ENCODE measurements at places on chromosomes 1 and 21. TPM values are rescaled to one million over a fixed set of nuclear protein-coding genes. Genes with fewer than 3 reads are reported as not detected.

- H3K27ac ChIP-seq, result no peak overlapping the region
- no peak for DNase-seq
- H3K4me3 ChIP-seq, result no peak overlapping the region
Observed at GRCh38 chr1:90349510-90349909, 354.6 kb downstream of the ZNF326 start.

DNA sequence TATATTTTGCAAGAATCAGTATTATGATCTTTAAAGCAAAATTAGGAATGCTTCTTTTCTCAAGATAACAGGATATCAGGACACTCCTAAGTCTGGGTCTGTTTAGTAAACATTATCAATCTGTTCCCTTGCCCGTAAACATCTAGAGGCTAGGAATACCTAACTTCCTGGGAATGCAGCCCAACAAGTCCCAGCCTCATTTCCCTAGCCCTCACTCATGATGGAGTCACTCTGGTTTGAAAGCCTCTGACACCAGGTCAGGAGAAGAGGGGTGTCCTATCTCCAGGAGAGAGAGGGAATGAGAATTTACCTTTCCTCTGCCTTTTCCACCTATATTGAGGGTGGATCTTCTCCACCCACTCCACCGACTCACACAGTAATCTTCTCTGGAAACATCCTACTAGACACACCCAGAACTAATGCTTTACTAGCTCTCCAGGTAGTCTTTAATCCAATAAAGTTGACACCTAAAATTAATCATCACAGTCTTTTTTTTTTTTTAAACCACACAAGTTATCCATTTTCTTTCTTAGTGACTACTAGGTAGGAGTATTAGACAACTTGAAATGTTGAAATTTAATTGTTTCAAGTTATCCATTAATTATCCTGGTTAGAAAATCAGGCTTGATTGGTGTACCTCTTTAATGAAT, 659.3 kb downstream of the USP25 start:
- no peak overlapping the region for H3K27ac ChIP-seq
- H3K27me3 ChIP-seq, result no peaks in the 10 kb centered on the region
- H3K36me3 ChIP-seq, result peaks cover 9% of the 10 kb centered on the region
- H3K4me3 ChIP-seq, result no peak overlapping the region
- no peak for DNase-seq
- H3K4me1 ChIP-seq, result peaks cover 16% of the 10 kb centered on the region

- no peak overlapping the region for H3K4me3 ChIP-seq
- H3K36me3 ChIP-seq, result peaks cover 5% of the 10 kb centered on the region
- peaks cover 7% of the 10 kb centered on the region for H3K4me1 ChIP-seq
- no peak overlapping the region for H3K27ac ChIP-seq
- DNase-seq, result no peak
- no peaks in the 10 kb centered on the region for H3K27me3 ChIP-seq
Observed at GRCh38 chr1:220769205-220769604, 17.5 kb upstream of the MTARC1 start.

DNA sequence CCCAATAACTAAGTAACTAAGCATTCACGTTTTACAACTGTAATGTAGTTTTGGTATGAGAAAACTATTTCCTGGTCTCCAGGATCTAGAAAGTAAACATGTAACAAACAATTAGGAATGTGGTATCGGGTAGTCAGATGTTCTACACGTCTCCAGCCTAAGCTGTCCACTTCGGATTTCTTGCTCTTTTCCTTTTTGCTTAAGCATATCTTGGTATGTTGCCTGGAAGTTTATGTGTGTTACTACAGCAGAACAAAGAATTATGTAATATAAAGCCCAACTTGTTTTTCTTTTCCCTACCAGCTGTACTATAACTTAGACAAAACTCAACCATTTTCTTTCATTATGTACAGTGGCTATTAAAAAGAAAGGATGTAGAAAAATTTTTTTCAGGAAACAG, 20.4 kb upstream of the WARS2 start:
- H3K4me3 ChIP-seq, result no peak overlapping the region
- H3K27ac ChIP-seq, result no peak overlapping the region
- H3K4me1 ChIP-seq, result no peaks in the 10 kb centered on the region
- H3K36me3 ChIP-seq, result peaks cover 37% of the 10 kb centered on the region
- H3K27me3 ChIP-seq, result no peaks in the 10 kb centered on the region

DNA sequence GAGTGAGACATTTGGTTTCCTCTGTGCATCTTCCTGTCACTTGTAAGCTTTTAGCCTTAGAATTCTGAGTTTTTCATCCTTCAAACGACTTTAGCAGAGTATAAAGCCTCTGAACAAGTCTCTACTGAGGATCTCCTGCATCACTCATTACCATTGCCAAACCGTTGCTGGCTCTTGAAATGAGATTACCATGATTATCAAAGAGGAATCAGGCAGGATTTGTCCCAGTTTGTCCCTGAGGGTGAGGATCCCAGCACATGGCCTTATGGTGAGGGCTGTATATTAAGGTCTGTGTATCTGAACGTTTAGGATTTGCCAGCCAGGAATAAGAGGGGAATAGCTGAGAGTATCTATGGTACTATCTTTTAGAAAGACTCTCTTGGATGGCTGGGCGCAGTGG, 169.5 kb upstream of the L1TD1 start:
- 0 out of 2 replicates have a peak overlapping the region, but pooled peaks have one; percentile 64 for H3K27ac ChIP-seq
- H3K4me1 ChIP-seq, result peaks cover 26% of the 10 kb centered on the region
- H3K36me3 ChIP-seq, result peaks cover 19% of the 10 kb centered on the region
- DNase-seq, result no peak
- H3K4me3 ChIP-seq, result no peak overlapping the region

GRCh38 chr21:37655611-37656300, 260.5 kb downstream of the KCNJ6 start:
- H3K4me1 ChIP-seq, result peaks cover 3% of the 10 kb centered on the region
- no peaks in the 10 kb centered on the region for H3K36me3 ChIP-seq

DNA sequence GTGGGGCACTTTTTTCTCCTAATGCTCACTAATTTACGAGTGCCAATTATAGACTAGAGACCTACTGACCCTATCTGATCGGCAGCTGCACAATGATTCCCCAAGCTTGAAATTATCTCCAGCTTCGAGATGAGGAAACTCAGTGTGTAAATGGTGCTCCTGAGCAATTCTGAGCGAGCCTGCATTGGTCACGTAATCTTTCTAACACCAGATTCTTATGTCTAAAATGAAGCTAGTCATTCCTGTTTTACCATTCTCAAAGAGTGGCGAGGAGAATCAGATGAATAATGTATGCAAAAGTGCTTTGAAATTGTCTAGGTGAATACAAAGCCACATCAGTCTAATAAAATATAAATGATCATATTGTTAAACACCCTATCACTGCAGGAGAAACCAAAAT, 318.1 kb upstream of the FAM78B start:
- peaks cover 4% of the 10 kb centered on the region for H3K4me1 ChIP-seq
- no peak overlapping the region for H3K27ac ChIP-seq
- DNase-seq, result no peak
- no peaks in the 10 kb centered on the region for H3K27me3 ChIP-seq
- H3K4me3 ChIP-seq, result no peak overlapping the region

GRCh38 chr1:61337037-61337436, 254.7 kb downstream of the NFIA start:
- no peak overlapping the region for H3K27ac ChIP-seq
- H3K27me3 ChIP-seq, result no peaks in the 10 kb centered on the region
- no peaks in the 10 kb centered on the region for H3K36me3 ChIP-seq
- H3K4me1 ChIP-seq, result peaks cover 30% of the 10 kb centered on the region

GRCh38 chr1:31593136-31593665, 16.9 kb downstream of the TINAGL1 start:
- H3K36me3 ChIP-seq, result no peaks in the 10 kb centered on the region
- H3K4me3 ChIP-seq, result no peak overlapping the region
- DNase-seq, result no peak
- peaks cover 6% of the 10 kb centered on the region for H3K4me1 ChIP-seq

- peaks cover 74% of the 10 kb centered on the region for H3K4me1 ChIP-seq
- no peak overlapping the region for H3K27ac ChIP-seq
- H3K27me3 ChIP-seq, result no peaks in the 10 kb centered on the region
- DNase-seq, result no peak
- no peak overlapping the region for H3K4me3 ChIP-seq
Observed at GRCh38 chr1:218303176-218303879, 18.2 kb downstream of the RRP15 start.

DNA sequence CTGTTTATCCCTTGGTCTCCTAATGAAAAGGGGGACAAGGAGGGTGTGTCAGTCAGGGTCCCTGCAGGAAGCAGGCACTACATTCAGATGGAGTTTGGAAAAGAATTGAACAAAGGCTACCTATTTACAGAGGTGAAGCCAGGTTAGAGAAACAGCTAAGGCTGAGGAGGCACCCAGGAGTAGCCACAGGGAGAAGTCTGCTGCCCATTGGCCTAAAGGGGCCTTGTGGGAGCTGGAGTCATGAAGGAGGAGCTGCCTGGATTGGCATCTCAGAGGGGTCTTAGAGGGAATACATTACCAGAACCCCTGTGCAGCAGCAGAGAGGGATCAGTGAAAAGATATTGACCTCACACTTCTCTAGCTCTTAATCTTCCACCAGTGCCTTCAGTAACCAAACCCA, 31.2 kb upstream of the USP24 start:
- no peak overlapping the region for H3K4me3 ChIP-seq
- no peak overlapping the region for H3K27ac ChIP-seq
- peaks cover 4% of the 10 kb centered on the region for H3K4me1 ChIP-seq

DNA sequence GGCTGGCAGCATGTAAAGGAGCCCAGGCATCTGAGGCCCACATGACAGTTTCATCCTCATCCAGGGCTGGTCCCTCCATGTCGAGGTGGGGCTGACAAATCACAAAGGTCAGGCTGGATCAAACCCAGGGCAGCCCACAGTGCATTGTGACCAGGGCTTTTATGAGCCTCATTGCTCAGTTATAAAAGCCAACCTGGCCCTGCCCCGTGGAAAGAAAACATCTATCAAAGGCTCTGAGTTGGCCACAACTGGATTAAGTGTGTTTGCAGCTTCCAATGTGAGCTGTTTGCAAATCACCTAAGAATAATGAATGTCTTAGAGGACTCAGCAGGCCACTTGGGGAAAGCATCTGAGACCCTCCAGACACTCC, 45.4 kb downstream of the GRHL3 start:
- no peaks in the 10 kb centered on the region for H3K27me3 ChIP-seq
- H3K4me1 ChIP-seq, result peaks cover 3% of the 10 kb centered on the region
- no peak overlapping the region for H3K27ac ChIP-seq
- no peak overlapping the region for H3K4me3 ChIP-seq
- 0 out of 2 replicates have a peak, but pooled peaks cover 4% of the 10 kb centered on the region for H3K36me3 ChIP-seq

- no peak overlapping the region for H3K27ac ChIP-seq
- H3K4me3 ChIP-seq, result no peak overlapping the region
- DNase-seq, result no peak
- H3K4me1 ChIP-seq, result peaks cover 14% of the 10 kb centered on the region
- no peaks in the 10 kb centered on the region for H3K27me3 ChIP-seq
Observed at GRCh38 chr21:45456584-45457160, 51.7 kb downstream of the COL18A1 start.

- DNase-seq, result no peak
- no peaks in the 10 kb centered on the region for H3K36me3 ChIP-seq
- no peaks in the 10 kb centered on the region for H3K4me1 ChIP-seq
- no peak overlapping the region for H3K27ac ChIP-seq
Observed at GRCh38 chr1:196638466-196638865, 13.4 kb upstream of the CFH start.

- H3K27me3 ChIP-seq, result no peaks in the 10 kb centered on the region
- no peak overlapping the region for H3K27ac ChIP-seq
- H3K36me3 ChIP-seq, result peaks cover 14% of the 10 kb centered on the region
Observed at GRCh38 chr1:21232044-21232443, 55.3 kb upstream of the EIF4G3 start.

DNA sequence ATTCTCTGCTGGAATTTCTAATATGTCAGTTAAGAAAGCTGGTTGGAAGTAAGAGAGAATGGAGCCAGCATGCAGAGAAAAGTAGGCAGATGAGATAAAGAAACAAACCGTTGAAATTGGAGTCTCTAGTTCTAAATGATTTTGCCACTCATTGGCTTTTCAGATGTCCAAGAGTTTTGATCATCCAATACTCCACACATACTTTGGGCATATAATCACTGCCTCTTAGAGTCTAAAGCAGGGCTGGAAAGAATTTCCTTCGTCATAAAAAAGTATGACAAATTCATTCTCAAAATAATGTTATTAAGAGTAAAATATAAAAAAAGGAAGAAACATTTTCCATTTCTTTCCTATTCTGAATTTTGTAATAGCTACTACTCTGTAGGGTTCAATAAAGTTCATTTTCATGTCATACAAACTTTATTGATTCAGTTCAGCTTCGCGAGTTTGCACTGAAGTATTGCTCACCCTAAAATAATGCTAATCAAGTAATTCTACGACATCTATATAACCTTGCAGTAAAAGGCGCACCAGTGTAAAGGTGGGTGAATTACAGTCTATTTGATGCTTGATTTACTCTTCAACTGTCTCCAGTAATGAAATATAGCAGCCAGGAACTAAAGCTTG, 1556.6 kb downstream of the NCAM2 start:
- no peaks in the 10 kb centered on the region for H3K27me3 ChIP-seq
- H3K36me3 ChIP-seq, result no peaks in the 10 kb centered on the region
- no peaks in the 10 kb centered on the region for H3K4me1 ChIP-seq
- no peak overlapping the region for H3K4me3 ChIP-seq
- no peak for DNase-seq

DNA sequence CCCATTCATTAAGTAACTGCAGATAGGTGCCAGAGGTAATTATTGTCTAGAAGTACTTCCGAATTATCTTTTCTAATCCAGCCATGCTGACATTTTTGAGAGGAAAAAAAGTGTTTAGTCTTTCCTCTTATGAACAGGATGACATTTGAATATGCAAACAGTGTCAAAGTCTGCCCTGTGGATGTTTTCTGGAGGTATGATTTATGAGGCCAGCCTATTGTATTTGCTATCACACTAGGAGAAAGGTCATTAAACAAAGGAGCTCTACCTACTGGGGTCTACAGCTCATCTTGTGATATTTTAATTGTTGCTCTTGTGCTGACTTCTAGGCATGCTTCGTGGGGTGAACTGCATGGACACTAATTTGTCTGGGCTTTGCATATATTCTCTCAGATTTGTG, 559.7 kb upstream of the CAMK1G start:
- H3K27me3 ChIP-seq, result no peaks in the 10 kb centered on the region
- H3K36me3 ChIP-seq, result peaks cover 27% of the 10 kb centered on the region
- H3K27ac ChIP-seq, result no peak overlapping the region
- H3K4me1 ChIP-seq, result no peaks in the 10 kb centered on the region

DNA sequence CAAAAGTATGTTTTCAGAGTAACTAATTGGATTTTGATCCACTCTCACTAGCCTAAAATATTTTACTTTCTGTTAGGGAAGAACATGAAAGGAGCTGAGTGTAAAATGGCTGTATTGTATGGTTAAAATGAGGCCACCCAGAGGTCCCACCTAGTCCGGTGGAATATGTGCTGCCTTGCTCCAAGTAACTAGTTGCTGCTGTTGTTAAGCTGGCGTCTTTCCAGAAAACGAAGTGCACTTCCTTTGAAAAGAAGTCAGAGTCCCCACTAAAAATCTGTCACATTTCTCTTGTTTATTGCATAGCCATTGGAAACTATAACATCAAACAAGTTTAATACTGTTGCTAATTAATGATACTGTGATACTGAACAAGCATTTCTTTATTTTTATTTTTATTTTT, 3.2 kb downstream of the SLC25A33 start:
- no peaks in the 10 kb centered on the region for H3K27me3 ChIP-seq
- 0 out of 2 replicates have a peak overlapping the region, but pooled peaks have one; percentile 27 for H3K27ac ChIP-seq
- H3K36me3 ChIP-seq, result peaks cover 11% of the 10 kb centered on the region
- peaks cover 33% of the 10 kb centered on the region for H3K4me1 ChIP-seq

GRCh38 chr1:201283836-201284553, 689 bp downstream of the PKP1 start:
- H3K4me1 ChIP-seq, result peaks cover 17% of the 10 kb centered on the region
- H3K4me3 ChIP-seq, result no peak overlapping the region
- no peak overlapping the region for H3K27ac ChIP-seq
- peaks cover 45% of the 10 kb centered on the region for H3K27me3 ChIP-seq
- DNase-seq, result no peak

TCP10L gene
- total RNA-seq, result 1.6 TPM

ELF3 gene
- total RNA-seq, result 13.7 TPM

RNF186 gene
- not detected for total RNA-seq

ANGPTL1 gene
- total RNA-seq, result not detected

NPHS2 gene
- not detected for total RNA-seq

GPX7 gene
- total RNA-seq, result 9.9 TPM

LCE3D gene
- total RNA-seq, result not detected

ARF1 gene
- 300 TPM for total RNA-seq

RAB3B gene
- total RNA-seq, result 34.1 TPM

PRELP gene
- total RNA-seq, result 0.18 TPM

Data from WTC11 (cell line).